ENCODE measurements at places on chromosomes 2 and 18.

GRCh38 chr2:156883804-156884203 is 373.7 kb upstream of the GALNT5 start:
- DNase-seq: no peak

- no peak for DNase-seq
These were observed 504.4 kb downstream of the RIT2 start for GRCh38 chr18:42611134-42611533.

- DNase-seq: no peak
These were observed 151.8 kb upstream of the PTPRM start for GRCh38 chr18:7415081-7415894.

DNA sequence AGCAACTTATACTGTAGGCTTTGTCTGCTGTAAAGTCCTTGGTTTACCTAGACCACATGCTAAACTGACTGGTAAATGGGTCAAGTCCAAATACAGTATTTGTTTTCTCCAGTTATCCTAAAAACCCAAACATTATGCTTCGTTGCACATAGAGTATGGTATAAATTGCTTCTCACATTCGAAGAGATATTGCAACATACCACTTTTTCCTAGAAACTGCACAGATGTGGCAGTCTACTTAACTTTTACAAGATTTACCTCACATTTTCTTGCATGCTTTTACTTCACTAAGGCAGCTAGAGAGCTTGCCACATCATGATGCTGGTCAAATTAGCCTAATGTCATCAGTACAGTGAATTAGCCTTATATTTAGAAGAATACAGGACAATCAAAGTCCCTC is 66.0 kb upstream of the SCN7A start:
- no peak for DNase-seq

GRCh38 chr2:154960802-154961583 is 262.5 kb downstream of the KCNJ3 start:
- DNase-seq: no peak

DNA sequence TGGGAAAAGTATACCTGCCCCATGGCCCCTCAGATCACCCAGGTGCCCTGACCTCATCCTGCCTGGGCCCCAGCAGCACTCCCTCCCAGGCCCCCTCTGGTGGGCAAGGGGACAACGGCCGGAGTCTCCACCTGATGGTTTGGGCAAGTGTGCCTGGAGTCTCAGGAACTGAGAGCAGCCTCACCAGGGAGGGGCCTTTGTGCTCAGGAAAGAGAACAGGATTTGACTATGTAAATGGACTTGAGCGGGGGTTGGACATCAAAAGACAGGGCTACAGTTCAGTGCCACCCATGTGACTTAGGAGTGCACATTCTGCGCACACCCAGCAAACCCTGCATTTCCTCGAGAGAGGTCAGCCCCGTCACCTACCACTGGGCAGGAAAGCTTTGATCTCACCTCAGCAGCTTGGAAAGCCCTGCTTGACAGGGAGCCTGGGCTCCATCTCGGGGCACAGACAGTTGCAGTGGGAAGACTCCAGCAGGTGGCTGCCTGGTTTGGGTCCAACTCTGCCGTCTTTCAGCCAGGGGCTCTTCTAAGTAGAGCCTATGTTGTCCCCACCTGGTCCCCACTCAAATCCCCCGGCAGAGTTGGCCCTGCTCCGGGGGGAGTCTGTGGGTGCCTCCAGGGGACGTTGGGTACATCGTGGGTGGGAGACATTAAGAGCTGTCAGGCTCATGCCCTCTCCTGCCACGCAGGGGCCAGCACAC is 3.3 kb downstream of the INPP5D start:
- no peak for DNase-seq

DNA sequence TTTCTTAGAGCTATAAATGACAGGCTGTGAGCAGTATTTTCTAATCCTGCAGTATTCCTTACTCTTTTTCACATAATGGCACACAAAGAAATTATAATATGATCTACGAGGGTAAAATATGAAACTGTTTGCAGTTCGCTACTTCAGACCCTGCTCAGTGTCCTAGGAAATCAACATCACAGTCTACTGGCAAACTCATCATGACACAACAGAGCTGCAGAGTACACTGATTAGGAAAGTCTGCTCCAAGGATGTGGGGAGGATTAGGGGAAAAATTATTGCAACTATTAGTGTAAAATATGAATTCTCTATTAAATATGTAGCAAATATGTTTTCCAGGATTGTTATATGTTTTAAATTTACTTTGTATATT is 149.2 kb upstream of the REG3G start:
- DNase-seq: no peak
